Heart right ventricle (tissue), 16 donors: ENCODE measurements at places on chromosomes 7 and 10. TPM values are rescaled to one million over a fixed set of nuclear protein-coding genes. Genes with fewer than 3 reads are reported as not detected.
A peak's percentile ranks its signal among the peaks of the same experiment; 100 is the strongest.

DNA sequence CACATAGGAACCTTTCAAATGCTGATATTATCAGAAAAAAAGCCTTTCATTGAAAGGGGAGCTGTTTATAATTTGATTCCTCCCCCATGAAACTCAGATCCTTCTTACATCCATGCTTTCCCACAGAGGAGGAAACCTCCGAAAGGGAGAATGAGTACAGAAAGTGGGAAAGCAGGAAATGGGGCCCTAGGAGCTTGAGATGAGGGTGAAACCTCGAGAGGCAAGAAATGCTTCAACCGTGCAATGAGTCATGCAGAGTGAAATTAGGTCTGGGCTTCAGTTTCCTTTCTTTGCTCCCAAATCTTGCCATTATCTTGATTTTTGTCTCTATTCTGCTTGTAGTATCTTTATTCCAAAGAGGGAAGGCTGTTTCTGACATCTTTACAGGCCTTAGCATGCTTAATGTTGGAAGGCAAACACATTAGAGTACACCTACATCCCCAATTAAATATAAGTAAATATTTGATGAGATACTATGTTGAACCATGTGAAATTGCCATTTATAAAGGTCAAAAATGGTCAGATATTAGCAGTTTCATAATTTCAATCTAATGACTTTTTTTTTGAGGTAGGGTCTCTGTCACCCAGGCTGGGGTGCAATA lies 79.1 kb downstream of the NAMPT start:
- no peak for DNase-seq

GRCh38 chr10:112848228-112848627 lies 101.8 kb upstream of the TCF7L2 start:
- no peak for DNase-seq

DNA sequence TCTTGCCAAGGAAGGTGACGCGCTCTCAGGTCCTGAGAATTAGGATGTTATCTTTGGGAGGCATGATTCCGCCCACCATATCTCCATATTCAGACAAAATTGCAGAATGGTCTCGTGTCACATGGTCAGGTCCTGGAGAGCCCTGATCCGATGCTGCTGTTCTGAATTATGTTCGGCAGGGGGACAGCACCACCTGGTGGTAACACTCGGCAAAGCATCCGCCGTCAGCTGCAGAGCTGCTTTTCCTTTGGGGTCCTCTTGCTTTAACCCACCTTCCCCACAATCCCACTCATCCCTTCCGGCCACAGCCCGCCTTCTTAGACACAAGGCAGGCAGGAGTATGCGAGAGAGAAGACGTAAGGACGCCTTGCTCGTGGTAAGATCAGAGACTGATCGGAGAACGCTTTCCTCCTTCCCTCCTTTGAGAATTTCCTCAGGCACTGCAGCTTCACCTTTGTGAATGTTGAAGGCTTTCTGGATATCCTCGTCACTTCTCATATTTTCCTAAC lies 327.8 kb upstream of the C7orf33 start:
- DNase-seq, result peak; percentile 49

DNA sequence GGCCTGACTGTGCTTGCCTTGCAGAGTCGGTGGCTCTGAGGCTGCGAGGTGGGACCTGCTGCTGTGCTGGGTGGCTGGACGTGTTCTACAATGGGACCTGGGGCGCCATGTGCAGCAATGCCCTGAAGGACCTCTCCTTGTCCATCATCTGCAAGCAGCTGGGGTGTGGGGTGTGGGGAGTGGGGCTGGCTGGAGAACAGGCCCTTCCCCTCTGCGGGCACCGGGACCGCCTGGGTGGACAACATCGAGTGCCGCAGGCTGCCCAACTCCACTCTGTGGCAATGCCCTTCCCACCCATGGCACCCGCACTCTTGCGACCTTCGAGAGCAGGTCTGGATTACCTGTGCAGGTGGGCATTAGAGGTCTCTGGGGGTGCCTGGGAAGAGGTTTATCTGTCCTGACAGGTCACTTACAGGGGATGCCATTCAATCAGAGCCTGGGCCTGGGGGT lies 10.9 kb downstream of the SCART1 start:
- no peak for DNase-seq

The PGAM2 gene
- 2,327 TPM for polyA plus RNA-seq

The OR2A12 gene
- not detected for polyA plus RNA-seq

DNA sequence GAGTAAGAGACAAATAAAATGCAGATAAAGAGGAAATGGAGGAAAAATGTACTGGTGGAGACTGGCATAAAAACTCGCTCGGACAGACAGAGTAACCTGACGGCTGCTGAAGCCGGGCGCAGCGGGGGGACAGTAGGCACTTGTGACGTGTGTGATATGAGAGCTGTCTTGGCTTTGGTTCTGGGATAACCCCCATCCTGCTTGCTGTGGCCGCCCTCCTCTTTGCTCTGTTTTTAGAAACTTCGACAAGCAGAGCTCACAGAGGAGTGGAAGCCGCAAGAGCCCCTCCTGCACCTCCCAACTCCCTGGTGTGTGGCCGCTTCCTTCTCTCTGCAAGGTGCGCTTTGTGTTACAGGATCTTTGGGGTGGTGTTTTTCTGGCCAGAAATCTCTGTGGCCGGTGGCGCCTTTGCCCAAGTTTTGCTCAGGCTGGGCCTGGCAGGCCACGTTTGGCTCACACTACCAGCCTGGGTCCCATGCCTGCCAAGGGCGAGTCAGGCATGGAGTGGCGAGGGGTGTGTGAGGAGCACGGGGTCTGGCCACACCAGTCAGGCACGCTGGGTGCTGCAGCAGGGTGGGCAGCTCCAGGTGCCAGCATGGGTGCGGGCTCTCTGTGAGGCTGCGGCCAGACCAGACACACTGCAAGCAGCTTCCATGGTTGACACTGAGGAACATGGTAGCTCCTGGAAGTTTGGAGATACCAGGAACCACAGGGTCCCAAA lies 268.0 kb downstream of the DNAJB6 start:
- DNase-seq, result no peak

DNA sequence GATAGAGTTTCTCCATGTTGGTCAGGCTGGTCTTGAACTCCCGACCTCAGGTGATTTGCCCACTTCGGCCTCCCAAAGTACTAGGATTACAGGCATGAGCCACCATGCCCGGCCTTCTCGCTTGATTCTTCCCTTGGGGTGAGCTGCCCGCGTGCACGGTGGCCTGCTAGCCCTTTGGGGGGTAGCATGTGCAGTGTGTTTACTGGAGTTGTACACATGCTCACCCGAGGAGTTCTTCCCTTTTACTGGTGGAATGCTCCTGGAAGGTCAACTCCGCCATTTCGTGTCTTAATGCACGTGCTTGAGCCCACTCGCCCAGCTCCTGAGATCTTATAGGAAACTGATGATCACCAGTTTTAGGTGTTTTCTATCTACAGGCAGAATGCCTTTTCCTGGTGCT lies 17.0 kb upstream of the ADAMTS14 start:
- DNase-seq, result no peak

- DNase-seq, result peak; percentile 49
These were observed 8.6 kb downstream of the BTBD16 start for GRCh38 chr10:122279725-122280141.

DNA sequence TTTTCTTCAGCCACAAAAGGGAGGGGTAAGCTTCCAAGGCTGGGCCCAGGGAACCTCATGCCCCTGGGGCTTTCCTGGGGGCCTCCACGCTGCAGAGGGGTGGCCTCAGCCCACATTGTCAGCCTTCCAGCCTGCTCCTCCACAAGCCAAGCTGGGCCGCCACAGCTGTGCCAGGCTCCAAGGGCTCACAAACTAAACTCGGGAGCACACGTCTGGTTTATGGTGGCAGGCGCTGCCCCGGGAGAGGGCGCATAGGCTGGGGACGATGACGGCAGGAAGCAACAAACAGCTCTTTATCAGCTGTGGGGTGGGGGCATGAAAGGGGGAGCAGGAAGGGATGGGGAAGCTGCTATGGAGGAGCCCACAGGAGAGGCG lies 6.3 kb upstream of the CDH23 start:
- no peak for DNase-seq

DNA sequence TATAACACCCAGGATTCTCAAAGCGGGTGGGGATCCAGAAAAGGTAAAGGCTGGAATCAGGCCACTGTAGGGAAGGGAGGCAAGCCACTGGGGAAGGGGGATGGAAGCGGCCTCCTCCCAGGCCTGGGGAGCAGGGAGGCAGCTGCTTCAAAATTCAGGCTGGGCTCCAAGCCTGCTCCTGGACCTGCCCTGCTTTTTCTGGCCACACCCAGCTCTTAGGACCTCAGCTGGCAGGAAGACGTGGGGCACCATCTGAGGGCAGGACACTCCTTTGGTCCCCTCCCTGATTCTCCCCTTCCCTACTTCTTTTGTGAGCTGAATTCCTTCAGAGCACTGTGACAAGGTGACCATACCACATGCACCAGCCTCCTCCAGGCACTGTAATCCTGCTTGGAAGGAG lies 4.6 kb upstream of the LBX1 start:
- no peak for DNase-seq

The CHST3 gene
- polyA plus RNA-seq, result 12.0 TPM

DNA sequence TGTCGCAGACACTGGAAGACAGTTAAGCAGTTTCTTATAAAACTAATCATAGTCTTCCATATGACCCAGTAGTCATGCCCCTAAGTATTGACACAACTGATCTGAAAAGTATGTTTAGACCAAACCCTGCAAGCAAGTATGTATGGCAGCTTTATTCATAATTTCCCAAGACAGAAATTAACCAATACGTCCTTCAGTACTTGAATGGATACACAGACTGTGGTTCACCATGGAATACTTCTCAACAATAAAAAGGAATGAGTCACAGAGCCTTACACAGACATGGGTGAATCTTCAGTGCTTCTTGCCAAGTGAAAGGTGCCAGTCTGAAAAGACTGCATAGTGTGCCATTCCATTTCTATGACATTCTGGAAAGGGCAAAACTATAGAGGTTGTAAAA lies 50.2 kb upstream of the AKR1E2 start:
- no peak for DNase-seq
